Suppressor macrophage treated with lipopolysaccharide for 4 hours (primary cell): ENCODE measurements at places on chromosomes 7 and 10.

DNA sequence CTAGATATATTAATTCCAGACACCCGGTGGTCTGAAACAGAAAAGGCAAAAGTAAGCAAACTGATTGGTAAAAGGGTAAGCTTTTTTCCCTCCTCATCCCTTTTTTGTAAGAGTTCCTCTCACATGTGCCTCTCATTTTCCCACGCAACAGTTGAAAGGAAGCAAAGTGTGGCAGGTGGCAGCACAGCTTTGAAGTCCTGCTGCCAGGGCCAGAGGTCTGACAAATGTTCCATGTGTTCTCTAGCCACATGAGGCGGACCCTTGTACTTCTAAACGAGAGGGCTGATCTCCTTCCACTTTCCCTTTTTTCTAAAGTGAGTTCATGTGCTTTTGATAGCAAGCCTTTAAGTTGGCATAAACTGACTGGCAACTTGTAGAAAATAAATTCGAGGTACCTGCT is 217.5 kb downstream of the POLR1F start:
- no peak for DNase-seq

DNA sequence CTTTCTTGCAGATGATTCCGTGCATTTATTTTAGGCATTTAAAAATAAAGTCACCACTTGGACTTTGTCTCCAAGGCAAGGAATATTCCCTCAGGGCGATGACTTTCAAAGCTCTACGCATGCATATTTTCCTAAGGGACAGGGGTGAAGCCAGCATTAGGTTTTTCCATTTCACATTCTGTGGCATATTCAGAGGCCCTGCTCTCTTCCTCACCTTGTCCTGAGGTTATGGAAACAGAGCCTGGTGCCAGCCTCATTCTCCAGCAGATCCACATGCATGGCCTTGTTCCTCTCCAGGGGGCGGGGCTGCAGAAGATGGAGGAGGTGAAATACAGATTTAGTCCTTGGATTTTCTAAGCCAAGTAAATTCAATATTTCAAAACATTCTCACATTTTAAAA is 11.6 kb upstream of the LYZL1 start:
- DNase-seq: no peak

- DNase-seq: no peak
Measured at GRCh38 chr10:110818311-110819256, 53.1 kb upstream of the PDCD4 start.

GRCh38 chr7:117014673-117015133 is 61.4 kb downstream of the ST7 start:
- DNase-seq: peak; percentile 80

GRCh38 chr10:31004611-31005193 is 27.0 kb downstream of the ZNF438 start:
- DNase-seq: peak; percentile 77
